ENCODE measurements at places on chromosomes 16 and 17. TPM values are rescaled to one million over a fixed set of nuclear protein-coding genes. Genes with fewer than 3 reads are reported as not detected.
A peak's percentile ranks its signal among the peaks of the same experiment; 100 is the strongest.

CDH15 gene
- total RNA-seq = 186 TPM

ANKFN1 gene
- total RNA-seq = 1.0 TPM

TEX14 gene
- total RNA-seq = 3.4 TPM

ASPA gene
- total RNA-seq = 0.02 TPM

- H3K27ac ChIP-seq = no peak overlapping the region
- DNase-seq = no peak
- no peak overlapping the region for H3K4me3 ChIP-seq
- H3K36me3 ChIP-seq = no peaks in the 10 kb centered on the region
These were observed 5.8 kb downstream of the ESRP2 start for GRCh38 chr16:68230176-68230571.

DNA sequence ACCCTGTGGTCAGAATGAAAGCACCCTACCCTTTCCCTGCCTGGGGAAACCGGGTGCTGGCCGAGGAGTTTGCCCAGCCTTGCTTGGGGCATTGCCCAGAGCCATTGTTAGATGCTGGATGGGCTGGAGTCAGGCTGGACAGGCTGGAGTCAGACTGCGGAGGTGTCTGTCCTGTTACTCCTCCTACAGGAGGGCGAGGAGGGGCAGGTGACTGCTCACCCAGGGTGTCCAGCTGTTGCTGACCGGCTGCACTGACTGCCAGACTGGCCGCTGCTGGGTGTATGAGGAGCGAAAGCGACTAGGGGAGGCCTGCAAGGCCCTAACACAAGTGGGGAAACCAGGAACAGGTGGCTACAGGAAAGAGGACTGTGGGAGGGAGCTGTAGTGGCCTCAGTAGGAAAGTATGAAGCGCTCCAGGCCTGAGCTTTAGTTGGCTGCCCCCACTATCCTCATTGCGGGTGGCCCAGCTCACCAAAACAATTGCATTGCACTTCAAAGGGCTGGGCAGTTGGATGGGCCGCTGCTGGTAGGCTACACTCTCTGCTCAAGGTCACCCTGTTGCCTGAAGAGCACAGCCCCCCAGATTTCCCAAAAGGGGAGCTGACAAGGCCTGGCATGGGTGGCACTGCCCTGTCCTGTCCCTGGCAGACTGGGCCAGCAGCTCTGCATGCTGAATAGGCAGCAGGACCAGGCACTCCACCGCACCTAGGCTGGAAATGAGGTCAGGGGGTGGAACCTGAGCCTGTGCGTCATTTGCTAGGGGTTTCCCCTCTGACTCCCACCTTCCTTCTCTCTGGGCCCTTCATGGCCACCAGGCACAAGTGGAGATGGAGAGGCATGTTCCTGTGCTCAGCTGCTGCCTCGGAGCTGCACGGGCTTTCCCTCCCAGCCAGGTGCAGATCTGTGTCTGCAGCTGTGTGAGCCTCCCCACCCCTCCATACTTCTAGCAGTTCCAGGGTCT is 18.4 kb downstream of the LDHD start:
- H3K27ac ChIP-seq = no peak overlapping the region
- no peak overlapping the region for H3K4me3 ChIP-seq
- H3K4me1 ChIP-seq = peaks cover 7% of the 10 kb centered on the region
- peak; percentile 64 for DNase-seq
- no peaks in the 10 kb centered on the region for H3K27me3 ChIP-seq

GRCh38 chr17:37259030-37259735 is 116.6 kb upstream of the C17orf78 start:
- H3K27ac ChIP-seq = no peak overlapping the region
- H3K36me3 ChIP-seq = peaks cover 48% of the 10 kb centered on the region
- H3K27me3 ChIP-seq = no peaks in the 10 kb centered on the region
- no peak overlapping the region for H3K4me3 ChIP-seq
- H3K4me1 ChIP-seq = no peaks in the 10 kb centered on the region

DNA sequence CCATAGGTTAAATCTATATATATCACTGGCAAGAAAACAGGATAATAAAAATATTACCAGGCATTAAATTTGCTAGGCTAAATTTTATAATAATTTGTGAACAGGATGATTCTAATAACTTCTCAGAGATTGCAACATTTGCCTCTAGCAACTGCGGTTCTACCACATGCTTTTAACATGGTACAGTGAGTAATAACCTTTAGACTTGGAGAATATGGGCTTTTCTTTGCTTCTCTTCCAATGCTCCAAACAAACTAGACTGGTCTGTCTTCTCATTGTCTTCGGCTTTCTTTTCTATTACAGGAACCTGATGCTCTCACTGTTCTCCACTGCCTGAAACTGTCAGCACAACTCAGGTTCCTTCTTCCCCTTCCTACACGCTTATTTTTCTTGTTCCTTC is 80.6 kb downstream of the CA4 start:
- DNase-seq = no peak
- no peaks in the 10 kb centered on the region for H3K27me3 ChIP-seq
- H3K36me3 ChIP-seq = peaks cover 4% of the 10 kb centered on the region
- H3K4me3 ChIP-seq = no peak overlapping the region
- H3K4me1 ChIP-seq = no peaks in the 10 kb centered on the region

GRCh38 chr17:17325816-17326215 is 22.6 kb downstream of the NT5M start:
- no peaks in the 10 kb centered on the region for H3K27me3 ChIP-seq
- peaks cover 18% of the 10 kb centered on the region for H3K4me1 ChIP-seq
- no peak overlapping the region for H3K4me3 ChIP-seq

GRCh38 chr17:17822189-17822588 is 14.6 kb downstream of the SREBF1 start:
- no peak overlapping the region for H3K4me3 ChIP-seq
- H3K36me3 ChIP-seq = no peaks in the 10 kb centered on the region
- H3K4me1 ChIP-seq = peaks cover 33% of the 10 kb centered on the region
- no peaks in the 10 kb centered on the region for H3K27me3 ChIP-seq
- H3K27ac ChIP-seq = no peak overlapping the region
- DNase-seq = no peak

DNA sequence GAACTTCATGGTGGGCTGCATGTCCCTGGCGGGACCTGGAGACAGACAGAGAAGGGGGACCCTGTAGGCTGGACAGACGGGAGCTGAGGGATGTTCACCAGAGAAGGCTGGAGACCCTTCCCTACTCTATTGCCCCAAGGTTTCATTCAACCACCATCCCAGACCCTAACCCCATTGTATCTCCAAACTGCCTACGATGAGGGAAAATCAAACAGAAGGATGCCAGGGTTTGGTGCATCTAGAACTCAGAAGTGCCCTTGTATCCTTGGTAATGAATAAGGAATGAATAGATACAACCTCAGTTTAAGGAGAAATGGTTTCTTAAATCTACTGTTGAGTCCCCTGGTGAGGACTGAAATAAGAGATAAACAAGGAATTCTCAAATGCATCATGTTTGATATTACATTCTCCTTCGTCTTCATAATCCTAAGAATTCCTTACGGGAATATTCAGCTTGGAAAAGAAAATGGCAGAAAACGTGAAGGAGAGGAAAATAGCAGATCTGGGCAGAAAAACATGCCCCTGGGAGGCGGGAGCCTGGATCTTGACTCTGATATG is 16.4 kb downstream of the TNS4 start:
- no peak overlapping the region for H3K4me3 ChIP-seq
- H3K27ac ChIP-seq = no peak overlapping the region
- peaks cover 8% of the 10 kb centered on the region for H3K4me1 ChIP-seq
- no peaks in the 10 kb centered on the region for H3K36me3 ChIP-seq

- no peaks in the 10 kb centered on the region for H3K36me3 ChIP-seq
- H3K4me1 ChIP-seq = no peaks in the 10 kb centered on the region
- peak; percentile 59 for DNase-seq
- H3K27ac ChIP-seq = no peak overlapping the region
These were observed 40.4 kb upstream of the DNAH9 start for GRCh38 chr17:11557727-11558452.

GRCh38 chr17:67891481-67892119 is 66.3 kb downstream of the BPTF start:
- peaks cover 29% of the 10 kb centered on the region for H3K36me3 ChIP-seq
- H3K27ac ChIP-seq = no peak overlapping the region
- H3K4me3 ChIP-seq = no peak overlapping the region
- DNase-seq = no peak

- H3K27me3 ChIP-seq = no peaks in the 10 kb centered on the region
- no peak for DNase-seq
- no peak overlapping the region for H3K27ac ChIP-seq
- no peaks in the 10 kb centered on the region for H3K4me1 ChIP-seq
These were observed 88.5 kb downstream of the ZNF423 start for GRCh38 chr16:49767414-49767813.

DNA sequence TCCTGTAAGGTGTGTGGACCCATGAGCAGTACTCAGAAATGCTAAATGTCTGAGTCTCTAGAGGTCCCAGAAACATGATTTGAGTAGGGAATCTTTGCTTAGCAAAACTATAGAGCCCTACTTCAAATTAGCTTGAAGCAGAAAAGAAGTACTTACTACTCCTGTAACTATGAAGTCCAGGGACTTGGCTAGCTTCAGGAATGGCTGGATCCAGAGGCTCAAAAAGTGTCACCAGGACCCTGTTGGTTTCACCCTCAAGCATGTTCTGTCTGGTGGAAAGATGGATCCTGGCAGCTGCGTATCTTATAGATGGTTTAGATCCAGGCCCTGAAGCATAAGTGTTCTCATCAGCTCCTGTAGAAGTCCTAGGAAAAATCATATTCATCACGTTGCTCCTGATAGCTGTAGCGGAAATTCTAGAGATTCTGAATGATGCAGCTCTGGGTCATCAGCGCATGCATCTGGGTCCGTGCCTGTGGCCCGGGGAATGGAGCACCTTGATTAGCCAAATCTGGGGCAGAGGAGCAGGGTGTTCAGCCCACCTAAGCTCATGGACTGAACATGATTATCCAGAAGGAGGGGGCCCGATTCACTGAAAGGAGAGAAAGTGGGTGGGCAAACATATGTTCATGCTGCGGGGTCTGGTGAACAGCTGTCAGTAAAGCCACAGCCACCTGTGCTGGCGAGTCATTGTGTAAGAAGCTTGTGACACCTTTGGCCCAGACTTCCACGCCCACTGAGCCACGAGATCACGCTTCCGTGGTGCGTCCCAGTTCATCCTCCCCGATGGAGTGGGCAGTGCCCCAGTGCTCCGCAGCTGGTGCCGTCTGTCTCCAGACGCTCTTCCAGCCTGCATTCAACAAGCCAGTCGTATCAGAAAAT is 260.6 kb downstream of the CPPED1 start:
- no peaks in the 10 kb centered on the region for H3K36me3 ChIP-seq
- peak; percentile 94 for DNase-seq
- peaks cover 44% of the 10 kb centered on the region for H3K4me1 ChIP-seq
- peak overlapping the region; percentile 6 for H3K4me3 ChIP-seq

GRCh38 chr17:1110862-1111598 is 68.8 kb downstream of the ABR start:
- H3K4me1 ChIP-seq = peaks cover 10% of the 10 kb centered on the region
- peak overlapping the region; percentile 33 for H3K27ac ChIP-seq
- H3K36me3 ChIP-seq = no peaks in the 10 kb centered on the region
- no peak overlapping the region for H3K4me3 ChIP-seq
- no peaks in the 10 kb centered on the region for H3K27me3 ChIP-seq

- peaks cover 65% of the 10 kb centered on the region for H3K36me3 ChIP-seq
- H3K4me3 ChIP-seq = no peak overlapping the region
- no peaks in the 10 kb centered on the region for H3K4me1 ChIP-seq
- no peak overlapping the region for H3K27ac ChIP-seq
These were observed 18.8 kb downstream of the PDZD9 start for GRCh38 chr16:21982108-21982507.

- no peaks in the 10 kb centered on the region for H3K27me3 ChIP-seq
- H3K4me1 ChIP-seq = peaks cover 4% of the 10 kb centered on the region
- no peak for DNase-seq
- H3K27ac ChIP-seq = no peak overlapping the region
These were observed 50.9 kb downstream of the ERCC4 start for GRCh38 chr16:13970708-13971422.

DNA sequence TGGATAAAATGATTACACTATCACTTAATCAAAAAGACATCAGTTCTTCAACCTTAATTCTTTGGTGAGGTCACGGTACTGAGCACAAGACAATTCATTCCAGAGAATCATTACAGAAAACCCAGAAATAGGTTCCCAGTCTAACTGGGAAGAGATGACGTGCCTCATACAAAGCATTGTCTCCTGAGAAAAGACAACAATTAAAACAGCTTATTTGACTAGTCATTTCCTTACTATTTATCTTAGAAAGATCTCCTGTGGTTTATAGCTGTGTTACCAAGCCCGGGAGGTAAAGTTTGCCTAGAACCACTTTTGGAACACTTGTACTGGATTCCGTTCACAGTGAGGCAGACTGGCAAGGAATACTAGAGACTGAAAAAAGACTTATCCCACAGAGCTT is 5.1 kb downstream of the PHF12 start:
- H3K4me3 ChIP-seq = no peak overlapping the region
- no peaks in the 10 kb centered on the region for H3K4me1 ChIP-seq
- no peaks in the 10 kb centered on the region for H3K27me3 ChIP-seq
